ENCODE measurements at places on chromosomes 3 and 15. TPM values are rescaled to one million over a fixed set of nuclear protein-coding genes. Genes with fewer than 3 reads are reported as not detected.

DNA sequence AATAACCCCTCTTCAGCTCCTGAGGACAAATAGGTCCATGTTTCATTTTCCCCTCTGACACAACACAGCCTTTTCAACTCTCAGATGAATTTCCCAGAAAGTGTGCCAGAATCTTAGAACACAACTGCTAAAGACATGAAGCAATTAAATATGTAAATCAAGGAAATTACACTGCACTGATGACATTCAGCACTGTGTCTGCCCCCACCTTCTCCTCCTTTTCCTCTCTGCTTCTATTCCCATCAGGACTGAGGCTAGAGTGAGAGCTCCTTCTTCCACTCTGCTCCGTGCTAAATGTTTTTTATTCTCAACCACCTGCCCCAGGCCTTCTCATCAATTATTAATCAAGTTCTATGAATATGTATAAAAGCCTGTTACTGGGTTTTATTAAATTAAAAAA lies 596.1 kb downstream of the TUSC7 start:
- no peak overlapping the region for H3K27ac ChIP-seq
- H3K4me1 ChIP-seq, result no peaks in the 10 kb centered on the region
- DNase-seq, result no peak

DNA sequence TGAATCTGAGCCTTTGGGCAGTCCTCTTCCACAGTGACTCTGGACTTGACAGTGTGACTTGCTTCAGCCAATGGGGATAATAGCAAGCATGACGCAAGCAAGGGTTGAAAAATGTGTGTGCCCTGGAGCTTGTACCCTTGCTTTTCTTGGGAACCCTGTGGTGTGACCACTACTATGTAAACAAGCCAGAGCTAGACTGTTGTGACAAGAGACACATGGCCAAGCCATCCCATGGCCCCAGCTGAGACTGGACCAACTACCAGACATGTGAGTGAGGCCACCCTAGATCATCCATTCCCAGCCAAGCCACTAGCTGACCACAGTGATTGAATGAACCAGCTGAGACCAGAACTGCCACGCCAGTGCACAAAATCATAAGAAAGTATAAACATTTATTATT lies 11.8 kb downstream of the MYO1E start:
- peaks cover 8% of the 10 kb centered on the region for H3K4me1 ChIP-seq
- no peak for DNase-seq
- H3K27me3 ChIP-seq, result no peaks in the 10 kb centered on the region
- no peaks in the 10 kb centered on the region for H3K36me3 ChIP-seq

DNA sequence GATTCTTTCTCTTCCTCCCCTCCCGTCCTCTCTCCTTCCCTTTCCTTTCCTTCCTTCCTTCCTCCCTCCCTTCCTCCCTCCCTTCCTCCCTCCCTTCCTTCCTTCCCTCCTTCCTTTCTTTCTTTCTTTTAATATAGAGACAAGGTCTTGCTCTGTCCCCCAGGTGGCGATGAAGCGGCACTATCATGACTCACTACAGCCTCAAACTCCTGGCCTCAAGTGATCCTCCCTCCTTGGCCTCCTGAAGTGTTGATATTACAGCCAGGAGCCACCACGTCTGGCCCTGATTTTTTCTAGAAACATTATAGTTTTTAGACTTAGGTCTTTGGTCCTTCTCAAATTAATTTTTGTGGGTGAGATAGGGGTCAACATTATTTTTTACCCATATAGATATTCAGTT lies 15.5 kb downstream of the GRM2 start:
- H3K27me3 ChIP-seq, result no peaks in the 10 kb centered on the region
- no peak overlapping the region for H3K4me3 ChIP-seq
- no peaks in the 10 kb centered on the region for H3K36me3 ChIP-seq

The POMGNT2 gene
- 2.9 TPM for polyA plus RNA-seq

- no peaks in the 10 kb centered on the region for H3K36me3 ChIP-seq
- DNase-seq, result no peak
- H3K27ac ChIP-seq, result no peak overlapping the region
- no peaks in the 10 kb centered on the region for H3K27me3 ChIP-seq
- no peak overlapping the region for H3K4me3 ChIP-seq
- no peaks in the 10 kb centered on the region for H3K4me1 ChIP-seq
Observed at GRCh38 chr3:45191424-45191823, 34.7 kb downstream of the TMEM158 start.

The GREM1 gene
- 1.2 TPM for polyA plus RNA-seq

The BMF gene
- polyA plus RNA-seq, result 27.7 TPM

GRCh38 chr15:93235926-93236780 lies 147.1 kb upstream of the RGMA start:
- no peak for DNase-seq
- peak overlapping the region; percentile 8 for H3K27ac ChIP-seq
- no peaks in the 10 kb centered on the region for H3K27me3 ChIP-seq
- no peaks in the 10 kb centered on the region for H3K36me3 ChIP-seq
- H3K4me1 ChIP-seq, result no peaks in the 10 kb centered on the region

The ISLR gene
- 21.4 TPM for polyA plus RNA-seq
